ENCODE measurements at places on chromosomes 6 and 20. TPM values are rescaled to one million over a fixed set of nuclear protein-coding genes. Genes with fewer than 3 reads are reported as not detected.

- H3K36me3 ChIP-seq = no peaks in the 10 kb centered on the region
- no peak overlapping the region for H3K27ac ChIP-seq
- no peak for DNase-seq
- H3K4me1 ChIP-seq = no peaks in the 10 kb centered on the region
Observed at GRCh38 chr6:130889423-130889822, 62.2 kb downstream of the SMLR1 start.

DNA sequence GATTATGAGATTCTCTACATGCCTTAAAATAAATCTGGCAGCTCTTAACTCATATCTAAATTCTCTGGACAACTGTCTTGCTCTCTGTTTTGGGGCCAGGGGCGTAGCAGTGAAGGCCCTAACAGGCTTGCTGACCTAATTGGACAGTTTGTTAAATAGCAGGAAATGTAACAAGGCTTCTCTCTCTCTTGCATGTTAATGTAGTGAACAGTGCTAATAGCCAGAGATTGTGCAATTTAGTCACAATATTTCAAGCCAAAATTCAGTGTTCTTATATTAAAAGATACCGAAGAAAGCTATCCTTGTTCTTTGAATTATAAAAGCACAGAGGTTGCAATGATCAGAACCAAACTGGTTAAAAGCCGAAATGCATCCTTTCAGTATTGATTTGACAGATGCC is 3.0 kb downstream of the PPP1R3D start:
- H3K4me1 ChIP-seq = peaks cover 2% of the 10 kb centered on the region
- DNase-seq = no peak
- H3K36me3 ChIP-seq = no peaks in the 10 kb centered on the region
- H3K27ac ChIP-seq = no peak overlapping the region

The POPDC3 gene
- 10.1 TPM for total RNA-seq

The HIVEP1 gene
- total RNA-seq = 11.2 TPM

DNA sequence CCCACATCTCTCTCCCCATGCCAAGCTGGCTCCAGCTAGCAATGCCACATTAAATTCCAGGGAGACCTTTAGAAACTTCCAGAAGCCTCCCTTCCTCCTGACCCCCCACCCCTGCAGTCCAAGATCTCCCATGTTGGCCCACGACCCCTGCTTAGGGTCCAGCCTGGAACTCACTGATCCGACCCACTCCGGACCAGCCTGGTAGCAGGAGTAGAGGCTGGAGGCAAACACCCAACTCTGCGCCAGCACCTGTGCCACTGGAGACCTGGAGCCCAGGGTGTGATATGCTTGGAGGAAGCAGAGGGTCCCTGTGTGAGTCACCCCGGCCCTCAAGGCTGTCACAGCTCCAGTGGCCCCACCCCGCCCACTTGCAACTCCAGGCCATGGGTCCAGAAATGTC is 3.3 kb upstream of the ULBP1 start:
- H3K27me3 ChIP-seq = no peaks in the 10 kb centered on the region
- H3K4me1 ChIP-seq = peaks cover 9% of the 10 kb centered on the region
- H3K36me3 ChIP-seq = no peaks in the 10 kb centered on the region
- no peak overlapping the region for H3K27ac ChIP-seq
- H3K4me3 ChIP-seq = no peak overlapping the region

- no peak for DNase-seq
- no peak overlapping the region for H3K27ac ChIP-seq
- no peaks in the 10 kb centered on the region for H3K4me1 ChIP-seq
- H3K27me3 ChIP-seq = peaks cover 5% of the 10 kb centered on the region
- H3K4me3 ChIP-seq = no peak overlapping the region
Observed at GRCh38 chr20:48411245-48411644, 416.6 kb downstream of the PREX1 start.

GRCh38 chr6:111113336-111114086 is 26.2 kb downstream of the SLC16A10 start:
- H3K27me3 ChIP-seq = no peaks in the 10 kb centered on the region
- H3K4me3 ChIP-seq = no peak overlapping the region
- H3K4me1 ChIP-seq = no peaks in the 10 kb centered on the region
- H3K36me3 ChIP-seq = no peaks in the 10 kb centered on the region

GRCh38 chr6:137697267-137697938 is 169.7 kb upstream of the TNFAIP3 start:
- DNase-seq = no peak
- no peaks in the 10 kb centered on the region for H3K27me3 ChIP-seq
- no peak overlapping the region for H3K4me3 ChIP-seq
- peaks cover 8% of the 10 kb centered on the region for H3K4me1 ChIP-seq

Data from HCT116 (cell line).